ENCODE measurements at places on chromosomes 7 and 10. TPM values are rescaled to one million over a fixed set of nuclear protein-coding genes. Genes with fewer than 3 reads are reported as not detected.

The SOSTDC1 gene
- not detected for total RNA-seq

The ASB15 gene
- not detected for total RNA-seq

The MSS51 gene
- total RNA-seq: 2.6 TPM

The BMPER gene
- not detected for total RNA-seq

The AZGP1 gene
- not detected for total RNA-seq

The VENTX gene
- total RNA-seq: not detected

The CDHR1 gene
- 0.34 TPM for total RNA-seq
